Stimulated activated memory B cell treated with anti-CD40 and anti-IgM and Interleukin-4, amounts not matched to agents 10 μg/mL and 1 μg/mL and 100 μg/mL, for 72 hours (primary cell): ENCODE measurements at places on chromosomes 7 and 10.

GRCh38 chr7:114929570-114929969 is 7.7 kb downstream of the MDFIC start:
- no peak for ATAC-seq

DNA sequence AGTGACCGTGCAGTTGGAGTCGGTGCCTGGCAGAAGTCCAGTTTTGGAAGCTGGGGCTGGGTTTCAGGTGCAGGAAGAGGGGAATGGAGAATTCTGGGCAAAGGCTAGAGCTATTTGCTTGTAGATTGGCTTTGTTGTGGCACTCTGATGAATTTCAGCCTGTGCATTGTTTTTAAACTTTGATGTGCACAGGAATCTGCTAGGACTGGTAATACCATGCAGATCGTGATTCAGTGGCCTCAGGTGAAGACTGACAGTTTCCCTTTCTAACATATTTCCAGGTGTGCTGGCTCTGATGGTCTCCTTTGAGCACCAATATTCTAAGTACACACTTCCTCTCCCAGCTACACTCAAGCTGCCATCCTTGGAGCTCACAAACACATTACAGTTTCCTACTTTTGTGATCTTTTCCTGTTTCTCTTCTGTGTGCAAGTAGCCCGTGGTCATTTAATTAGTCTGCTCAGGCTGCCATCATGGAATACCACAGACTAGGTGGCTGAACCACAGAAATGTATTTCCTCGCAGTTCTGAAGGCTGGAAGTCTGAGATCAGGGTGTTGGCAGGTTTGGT is 55.6 kb downstream of the NOC3L start:
- ATAC-seq, result no peak

DNA sequence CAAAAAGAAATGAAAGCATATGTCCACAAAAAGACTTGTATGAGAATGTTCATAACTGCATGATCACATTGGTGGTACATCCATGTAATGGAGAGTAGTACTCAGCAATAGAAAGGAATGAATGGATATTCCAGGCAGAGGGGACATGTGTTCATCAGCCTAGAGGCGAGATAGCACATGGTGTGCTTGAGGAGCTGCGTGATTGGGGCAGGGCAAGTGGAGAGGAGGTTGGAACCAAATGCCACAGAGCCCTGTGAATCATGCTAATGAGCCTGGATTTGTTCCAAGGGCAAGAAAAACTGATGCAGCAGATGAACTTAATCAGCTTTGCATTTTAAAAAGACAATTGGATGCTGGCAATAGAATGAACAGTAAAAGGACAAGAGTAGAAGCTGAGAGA is 73.3 kb downstream of the C10orf90 start:
- ATAC-seq, result no peak

GRCh38 chr7:127208351-127208750 is 44.4 kb downstream of the GRM8 start:
- ATAC-seq, result no peak

- no peak for ATAC-seq
Observed at GRCh38 chr10:30481603-30482002, 47.6 kb downstream of the MAP3K8 start.

DNA sequence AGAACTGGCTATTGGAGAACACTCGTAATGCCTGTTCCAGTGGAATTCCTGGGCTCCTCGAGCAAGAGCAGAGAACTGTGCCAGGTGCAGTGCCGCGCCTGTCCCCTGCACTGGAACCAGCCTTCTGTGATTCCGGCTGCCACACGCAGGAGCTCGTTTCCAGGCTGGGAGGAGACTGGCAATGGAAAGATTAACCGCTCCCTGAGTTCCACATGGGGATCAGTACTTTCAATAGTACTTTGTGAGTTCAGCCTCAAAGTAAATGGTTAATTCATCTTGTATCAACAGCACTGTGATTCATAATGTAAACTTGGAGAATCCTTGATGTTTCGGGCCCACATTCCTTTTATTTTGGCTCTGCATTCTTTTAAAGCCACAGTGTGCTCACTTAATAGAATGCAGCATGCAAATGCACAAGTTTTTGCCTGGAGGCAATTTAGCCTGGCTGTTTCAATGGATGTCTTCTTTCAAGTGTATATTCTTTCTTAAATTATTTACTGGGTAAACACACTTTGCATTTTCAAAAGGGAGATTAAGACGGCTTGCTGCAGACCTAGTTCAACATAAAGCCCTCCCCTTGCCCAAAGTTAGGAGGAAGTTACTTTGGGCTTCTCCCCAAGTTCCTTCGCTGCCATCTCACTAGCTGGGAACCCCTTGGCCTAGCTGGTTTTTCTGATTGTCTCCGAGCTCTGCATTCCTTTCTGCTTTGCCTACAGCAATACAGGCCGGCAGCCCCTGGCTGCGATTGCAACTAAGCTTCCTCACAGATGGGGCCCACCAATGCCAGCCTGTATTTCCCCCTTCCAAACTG is 138.1 kb upstream of the TCF7L2 start:
- no peak for ATAC-seq

DNA sequence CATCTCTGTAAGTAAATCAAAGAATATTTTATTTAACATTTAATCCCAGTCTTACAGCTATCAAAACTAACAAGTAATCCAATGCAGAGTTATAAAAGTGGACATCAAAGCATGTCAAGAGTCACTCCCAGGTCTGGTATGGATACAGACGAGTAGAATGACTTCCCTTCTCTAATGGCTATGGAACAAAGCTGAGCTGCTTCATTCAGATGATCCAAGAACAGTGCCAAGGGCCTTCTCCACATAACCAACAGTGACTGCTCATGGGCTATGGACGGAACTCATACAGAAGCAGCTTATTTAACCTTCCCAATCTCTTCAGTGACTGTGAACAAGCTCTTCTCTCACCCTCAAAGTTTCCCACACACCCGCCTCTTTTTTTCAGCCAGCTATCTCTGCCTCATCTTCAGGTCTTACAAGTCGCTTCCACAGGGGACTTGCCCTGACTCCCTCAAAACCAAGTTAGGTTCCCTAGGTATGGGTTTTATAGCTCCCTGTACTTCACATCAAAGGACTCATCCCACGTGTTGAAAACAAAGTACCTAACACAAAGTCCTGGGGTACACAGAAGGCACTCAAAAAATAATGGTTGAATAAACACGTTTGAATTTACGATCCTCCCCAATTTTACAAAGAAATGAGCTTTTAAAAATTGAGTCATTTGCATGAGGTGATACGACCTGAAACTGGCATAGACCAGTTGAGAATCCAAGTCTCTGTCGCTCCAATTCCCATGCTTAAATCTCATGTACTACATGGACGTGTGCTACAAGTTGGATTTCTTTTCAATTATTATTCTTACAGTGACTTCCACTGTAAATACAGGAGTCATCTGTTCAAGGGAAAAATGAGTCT is 3.1 kb downstream of the USP6NL start:
- no peak for ATAC-seq
